ENCODE measurements at places on chromosomes 16 and 17.

GRCh38 chr17:63120406-63120805, 154.4 kb downstream of the TANC2 start:
- no peak for DNase-seq

DNA sequence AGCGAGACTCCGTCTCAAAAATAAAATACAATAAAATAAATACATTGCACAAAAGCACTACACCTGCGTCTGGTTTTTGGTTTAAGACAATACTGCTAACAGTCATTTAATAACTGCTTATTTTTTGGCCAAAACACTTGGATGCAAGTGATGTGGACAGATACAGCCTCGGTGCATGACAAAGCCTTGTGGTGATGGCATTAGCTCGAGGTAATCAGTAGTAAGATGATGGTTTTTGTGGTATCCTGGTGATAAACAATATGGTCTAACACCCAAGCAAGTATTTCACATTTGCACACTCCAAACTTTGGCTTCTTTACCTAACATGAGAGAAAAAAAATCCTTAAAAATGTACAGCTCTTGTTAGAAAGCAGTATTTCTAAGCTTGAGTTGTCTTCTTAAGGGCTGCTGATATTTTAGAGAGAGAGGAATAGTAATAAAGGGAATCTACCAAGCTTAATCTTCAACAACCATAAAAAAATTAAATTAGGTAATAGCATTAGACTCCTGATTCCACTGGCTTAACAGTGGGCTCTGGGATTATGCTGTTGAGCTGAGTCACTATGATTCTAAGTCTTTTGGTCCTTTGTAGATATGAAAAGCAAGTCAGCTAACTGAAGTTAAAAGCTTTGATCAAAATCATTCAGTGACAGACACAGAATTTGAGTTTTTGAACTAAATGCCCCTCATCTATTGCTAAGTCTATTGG, 111.1 kb downstream of the VPS53 start:
- DNase-seq: no peak

- no peak for DNase-seq
Measured at GRCh38 chr17:71200597-71200996, 920.2 kb upstream of the SOX9 start.

DNA sequence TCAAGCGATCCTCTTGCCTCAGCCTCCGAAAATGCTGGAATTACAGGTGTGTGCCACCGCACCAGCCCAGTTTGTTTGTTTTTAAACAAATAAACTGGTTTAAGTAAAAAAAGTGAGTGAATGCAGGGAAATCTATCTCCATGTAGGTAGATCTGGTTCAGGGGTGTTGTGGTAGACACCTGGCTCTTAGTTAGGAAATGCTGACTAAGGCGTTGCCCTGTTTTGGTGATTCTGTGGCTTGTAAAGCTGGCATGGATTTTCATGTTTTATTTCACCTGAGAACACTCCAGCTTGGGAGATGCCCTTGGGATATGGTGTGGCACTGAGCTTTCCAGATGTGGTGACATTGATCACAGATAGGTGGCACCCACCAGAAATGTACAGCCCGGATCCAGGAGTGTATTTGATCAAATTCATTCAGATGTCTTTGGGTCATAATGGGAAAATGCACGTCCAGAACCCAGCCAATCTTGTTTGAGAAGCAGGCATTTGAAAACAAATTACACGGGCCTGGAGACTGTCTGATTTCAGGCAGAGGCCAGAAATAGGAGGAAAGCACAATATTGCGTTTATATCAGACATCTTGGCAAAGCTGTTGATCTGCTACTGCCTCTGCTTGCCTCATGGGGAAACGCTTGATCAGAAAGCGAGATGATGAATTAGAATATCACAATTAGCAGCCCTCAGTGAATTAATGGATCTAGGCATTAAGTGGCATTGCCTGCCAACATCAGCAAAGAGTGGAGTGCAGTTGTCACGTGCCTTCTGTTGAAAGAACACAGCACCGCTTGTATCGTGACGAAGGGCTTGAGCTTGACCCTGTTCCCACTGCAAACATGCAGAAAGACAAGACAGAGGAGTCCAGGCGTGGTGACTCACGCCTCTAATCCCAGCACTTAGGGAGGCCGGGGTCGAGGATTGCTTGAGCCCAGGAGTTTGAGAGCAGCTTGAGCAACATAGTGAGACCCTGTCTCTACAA, 7.3 kb upstream of the IL34 start:
- DNase-seq: no peak

DNA sequence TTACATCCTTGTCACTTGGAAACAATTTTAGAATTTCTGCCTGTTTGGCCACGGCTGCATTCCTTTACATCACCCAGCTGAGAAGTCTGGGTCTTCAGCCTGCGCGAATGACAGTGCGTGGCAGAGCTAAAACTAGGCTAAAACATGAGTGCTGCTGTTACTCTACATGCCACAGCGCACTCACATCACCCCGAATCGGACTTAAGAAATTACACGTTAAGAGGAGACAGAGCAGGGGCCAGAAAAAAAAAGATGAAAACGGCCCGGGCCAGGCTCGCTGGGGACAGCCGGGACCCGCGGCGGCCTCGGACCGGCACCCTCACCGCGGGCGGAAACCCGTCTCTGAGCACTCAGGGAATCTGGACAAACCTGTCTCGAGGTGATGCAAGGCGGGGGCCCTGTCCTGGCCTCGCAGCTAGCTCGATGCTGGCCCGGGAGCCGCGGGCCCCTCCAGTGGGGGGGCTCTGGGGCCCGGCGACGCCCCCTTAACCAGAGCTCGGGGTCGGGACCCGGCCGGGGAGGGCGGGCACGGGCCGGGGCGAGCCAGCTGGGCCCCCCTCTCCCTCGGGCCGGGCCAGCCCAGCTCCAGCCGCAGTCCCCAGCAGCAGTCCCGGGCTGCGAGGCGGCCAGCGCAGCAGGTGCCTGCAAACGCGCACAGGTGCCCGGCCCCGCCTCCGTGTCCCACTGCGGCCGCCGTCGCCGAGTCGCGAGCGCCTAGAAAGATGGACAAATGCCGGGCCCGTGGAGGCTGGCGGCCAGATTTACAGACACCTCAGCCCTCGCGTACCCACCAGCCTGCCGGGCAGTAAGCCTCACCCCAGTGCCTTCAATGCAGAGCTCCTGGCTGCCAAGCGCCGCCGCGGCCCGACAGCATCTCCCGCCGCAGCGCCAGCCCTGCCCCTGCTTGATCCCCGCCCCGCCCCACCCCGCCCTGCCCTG, at the start of gene AKTIP:
TSS of gene AKTIP (minus strand) at position 879 of the 939 bp plus-strand sequence. CDS start 2,950 bp downstream, outside the sequence.
- peak; percentile 51 for DNase-seq

DNA sequence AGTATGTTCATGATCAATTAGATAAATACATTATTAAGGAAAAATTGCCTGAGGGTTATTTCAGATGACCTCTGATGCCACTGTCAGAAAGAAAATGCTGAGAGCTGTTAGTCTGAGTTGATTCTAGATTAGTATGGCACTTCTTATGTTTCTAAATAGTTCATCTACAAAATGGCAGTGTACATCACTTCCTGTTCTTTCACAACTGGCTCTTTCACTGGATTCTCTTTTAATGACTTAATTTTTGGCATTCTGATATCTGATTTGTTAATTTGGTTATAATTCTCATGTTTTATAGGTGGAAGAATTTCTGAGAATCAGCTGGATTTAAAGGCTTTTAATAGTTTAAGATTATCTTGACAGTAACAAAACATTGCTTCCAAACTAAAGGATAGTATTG, 3.3 kb downstream of the TAOK1 start:
- no peak for DNase-seq

- DNase-seq: no peak
Measured at GRCh38 chr16:88486398-88487123, 33.5 kb downstream of the ZFPM1 start.

- DNase-seq: no peak
Measured at GRCh38 chr17:32875923-32876416, 954 bp downstream of the MYO1D start.

DNA sequence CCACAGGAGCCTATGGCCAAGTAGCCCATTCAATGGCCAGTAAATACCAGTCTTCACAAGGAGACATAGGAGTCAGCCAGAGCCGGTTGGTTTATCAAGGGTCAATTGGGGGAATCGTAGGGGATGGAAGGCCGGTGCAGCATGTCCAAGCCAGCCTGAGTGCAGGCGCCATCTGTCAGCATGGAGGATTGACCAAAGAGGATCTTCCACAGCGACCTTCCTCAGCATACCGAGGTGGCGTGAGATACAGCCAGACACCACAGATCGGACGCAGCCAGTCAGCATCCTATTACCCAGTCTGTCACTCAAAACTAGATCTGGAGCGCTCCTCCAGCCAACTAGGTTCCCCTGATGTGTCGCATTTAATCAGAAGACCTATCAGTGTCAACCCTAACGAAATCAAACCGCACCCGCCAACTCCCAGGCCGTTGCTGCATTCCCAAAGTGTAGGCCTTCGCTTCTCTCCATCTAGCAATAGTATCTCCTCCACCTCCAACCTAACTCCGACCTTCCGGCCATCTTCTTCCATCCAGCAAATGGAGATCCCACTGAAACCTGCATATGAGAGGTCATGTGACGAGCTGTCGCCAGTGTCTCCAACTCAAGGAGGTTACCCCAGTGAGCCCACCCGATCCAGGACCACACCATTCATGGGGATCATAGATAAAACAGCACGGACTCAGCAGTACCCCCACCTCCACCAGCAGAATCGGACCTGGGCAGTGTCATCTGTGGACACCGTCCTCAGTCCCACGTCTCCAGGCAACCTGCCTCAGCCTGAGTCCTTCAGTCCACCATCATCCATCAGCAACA, 25.0 kb downstream of the CYB561 start:
- DNase-seq: no peak

- DNase-seq: no peak
Measured at GRCh38 chr16:6149031-6149430, 1051.4 kb upstream of the EEF2KMT start.

DNA sequence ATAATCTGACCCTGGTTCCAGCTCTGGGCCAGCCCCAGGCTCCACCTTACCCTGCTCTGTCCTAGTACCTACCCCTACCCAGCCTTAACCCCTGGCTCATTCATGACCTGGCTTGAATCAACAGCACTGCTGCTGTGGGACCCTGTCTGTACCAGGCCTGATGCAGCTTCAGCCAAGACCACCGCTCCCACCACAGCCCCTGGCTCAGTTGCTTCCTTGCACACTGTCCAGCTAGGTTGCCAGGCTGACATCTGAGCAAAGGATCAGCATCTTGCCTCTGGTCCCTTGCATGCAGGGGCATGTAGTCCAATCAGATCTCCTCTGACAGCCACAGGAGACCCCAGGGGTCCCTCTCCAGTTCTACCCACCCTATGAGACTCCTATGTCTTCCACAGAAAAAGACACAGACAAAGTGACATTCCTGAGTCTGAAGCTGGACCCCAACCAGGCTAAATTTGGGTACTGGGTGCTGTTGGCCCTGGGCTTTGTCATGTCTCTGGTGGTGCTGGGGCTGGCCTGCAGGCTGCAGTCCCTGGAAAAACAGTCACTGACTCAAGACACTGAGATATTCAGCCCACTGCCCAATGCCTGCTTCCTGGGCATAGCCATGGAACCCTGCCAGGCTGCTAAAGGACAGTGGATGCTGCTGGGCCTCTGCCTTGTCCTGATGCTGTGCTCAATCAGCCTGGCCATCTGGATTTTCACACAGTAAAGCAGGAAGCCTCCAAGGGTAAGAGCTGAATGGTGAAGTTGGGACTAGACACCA, 3.9 kb upstream of the KCNH6 start:
- no peak for DNase-seq

- no peak for DNase-seq
Measured at GRCh38 chr16:65660390-65660789, 538.5 kb upstream of the CDH11 start.

GRCh38 chr17:77285594-77286390, 145.0 kb downstream of the SEC14L1 start:
- DNase-seq: no peak

DNA sequence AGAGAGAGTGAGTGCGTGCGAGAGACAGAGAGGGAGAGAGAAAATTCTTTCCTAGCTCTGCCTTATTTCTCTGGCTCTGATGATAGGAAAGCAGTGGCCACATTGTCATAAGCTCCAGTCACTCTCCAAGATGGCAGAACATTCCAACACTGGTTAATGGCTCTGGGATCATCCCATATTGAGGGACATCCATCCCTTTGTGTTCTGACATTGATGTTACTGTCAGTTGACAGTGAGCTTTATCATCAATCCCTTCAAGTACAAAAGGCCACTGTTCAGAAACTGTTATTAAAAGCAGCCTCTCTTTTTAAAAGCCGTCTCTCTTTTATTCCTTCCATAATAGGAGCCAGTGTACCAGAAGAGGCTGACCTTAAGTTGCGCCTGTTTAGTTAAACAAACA, 1084.9 kb upstream of the RBFOX1 start:
- no peak for DNase-seq

DNA sequence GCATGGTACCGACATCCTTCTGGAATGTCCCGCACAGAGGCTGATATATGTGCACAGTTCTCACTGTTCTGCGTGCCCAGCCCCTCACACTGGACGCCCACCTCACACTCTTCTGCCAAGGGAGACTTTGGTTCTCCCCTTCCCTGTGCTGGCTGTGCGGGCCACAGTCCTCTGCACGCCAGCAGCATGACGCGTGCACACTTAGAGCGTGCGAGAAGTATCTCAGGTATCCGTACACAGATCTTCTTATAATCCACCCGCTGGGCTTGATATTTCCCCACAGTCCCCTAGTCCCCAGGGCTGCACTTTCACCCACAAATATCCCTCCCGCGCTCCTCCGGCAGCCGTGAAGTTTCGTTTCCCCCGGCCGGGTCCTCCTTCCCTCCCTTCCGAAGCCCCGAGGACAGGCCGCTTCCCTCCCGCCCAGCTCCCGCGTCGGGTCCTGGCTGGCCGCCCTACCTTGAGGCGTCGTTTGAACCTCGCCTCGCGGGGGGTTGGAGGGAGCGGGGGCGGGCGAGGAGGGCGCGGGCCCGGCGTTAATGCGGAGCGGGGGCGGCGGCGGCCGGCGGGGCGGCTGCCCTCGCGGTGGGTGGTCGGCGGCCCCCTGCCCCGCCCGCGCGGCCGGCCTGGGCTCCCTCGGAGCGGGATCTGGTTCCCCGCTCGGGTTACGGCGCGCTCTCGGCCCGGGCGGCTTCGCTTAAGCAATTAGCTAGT, 5.0 kb upstream of the FOXF1 start:
- no peak for DNase-seq

GRCh38 chr16:9845661-9846361, 336.4 kb downstream of the GRIN2A start:
- no peak for DNase-seq

DNA sequence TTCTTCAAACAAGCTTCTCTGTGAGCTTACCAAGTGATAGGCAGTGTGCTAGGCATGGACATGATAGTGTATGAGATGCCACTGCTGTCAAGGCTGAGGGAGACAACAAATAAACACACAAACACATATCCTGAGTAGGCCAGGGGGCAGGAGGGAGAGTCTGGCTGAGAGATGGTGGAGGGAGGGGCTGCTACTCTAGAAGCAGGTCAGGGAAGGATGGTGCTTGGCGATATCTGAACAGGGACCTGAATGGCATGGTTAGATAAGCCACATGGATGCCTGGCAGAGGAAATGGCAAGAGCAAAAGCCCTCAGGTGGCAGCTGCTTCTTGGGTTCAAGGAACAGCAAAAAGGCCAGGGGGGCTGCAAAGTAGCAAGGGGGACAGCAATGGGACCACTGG, 8.6 kb upstream of the CHST6 start:
- no peak for DNase-seq

DNA sequence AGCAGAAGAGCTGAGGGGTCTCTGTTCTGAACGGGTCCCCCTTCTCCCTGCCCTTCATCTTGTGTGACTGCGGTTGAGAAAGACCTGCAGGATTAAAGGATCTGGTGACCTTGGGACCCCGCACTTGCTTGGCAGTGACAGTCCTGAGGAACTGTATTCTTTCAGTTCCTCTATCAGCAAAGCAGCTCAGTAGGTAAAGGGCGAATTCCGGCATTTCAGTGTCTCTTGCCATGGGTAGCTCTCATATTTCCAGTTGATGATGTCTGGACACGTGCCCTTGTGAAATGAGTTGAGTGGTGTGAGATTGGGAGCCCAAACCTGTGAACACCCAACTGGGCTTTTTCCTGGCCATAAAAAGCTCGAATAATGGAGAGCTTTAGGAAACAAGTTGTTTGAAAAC, 135.7 kb downstream of the PRKCA start:
- no peak for DNase-seq
